ENCODE measurements at places on chromosomes 1 and 21.

GRCh38 chr1:27380224-27380623 is 2.9 kb downstream of the CD164L2 start:
- DNase-seq = no peak

- DNase-seq = no peak
These were observed 4.1 kb downstream of the CROCC start for GRCh38 chr1:16925635-16926490.

DNA sequence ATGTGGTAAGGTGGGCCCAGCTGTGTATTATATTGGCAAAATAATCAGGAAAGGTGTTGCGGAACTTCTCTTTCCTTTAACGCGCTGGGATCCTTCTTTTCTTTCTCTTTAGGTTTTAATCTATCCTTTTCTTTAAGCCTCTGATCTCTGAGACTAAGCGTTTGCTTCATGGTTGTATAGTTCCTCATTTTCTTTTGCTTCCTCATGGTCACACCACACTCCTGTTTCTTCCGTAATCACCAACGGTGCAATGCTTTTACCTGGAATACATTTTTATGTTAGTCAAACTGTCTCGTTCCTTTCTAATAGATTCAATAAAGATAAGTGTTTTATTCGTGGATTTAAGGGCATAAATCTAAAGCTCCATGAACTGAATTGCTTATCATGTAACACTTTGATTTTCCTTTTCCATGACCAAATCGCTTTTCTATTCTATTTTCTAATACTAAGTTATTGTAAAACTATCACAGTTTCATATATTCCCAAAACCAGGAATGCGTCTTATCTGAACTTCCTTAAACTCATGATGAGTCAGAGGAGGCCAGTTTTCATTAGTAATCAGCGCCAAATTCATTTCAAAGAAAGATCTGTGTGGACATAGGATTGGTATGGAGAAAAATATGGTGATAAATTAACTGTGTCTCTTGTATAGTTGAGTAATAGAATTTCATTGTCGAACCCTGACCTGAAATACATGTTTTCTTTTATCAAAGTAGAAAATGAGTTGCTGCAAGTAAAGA is 12.2 kb downstream of the SDCCAG8 start:
- no peak for DNase-seq

DNA sequence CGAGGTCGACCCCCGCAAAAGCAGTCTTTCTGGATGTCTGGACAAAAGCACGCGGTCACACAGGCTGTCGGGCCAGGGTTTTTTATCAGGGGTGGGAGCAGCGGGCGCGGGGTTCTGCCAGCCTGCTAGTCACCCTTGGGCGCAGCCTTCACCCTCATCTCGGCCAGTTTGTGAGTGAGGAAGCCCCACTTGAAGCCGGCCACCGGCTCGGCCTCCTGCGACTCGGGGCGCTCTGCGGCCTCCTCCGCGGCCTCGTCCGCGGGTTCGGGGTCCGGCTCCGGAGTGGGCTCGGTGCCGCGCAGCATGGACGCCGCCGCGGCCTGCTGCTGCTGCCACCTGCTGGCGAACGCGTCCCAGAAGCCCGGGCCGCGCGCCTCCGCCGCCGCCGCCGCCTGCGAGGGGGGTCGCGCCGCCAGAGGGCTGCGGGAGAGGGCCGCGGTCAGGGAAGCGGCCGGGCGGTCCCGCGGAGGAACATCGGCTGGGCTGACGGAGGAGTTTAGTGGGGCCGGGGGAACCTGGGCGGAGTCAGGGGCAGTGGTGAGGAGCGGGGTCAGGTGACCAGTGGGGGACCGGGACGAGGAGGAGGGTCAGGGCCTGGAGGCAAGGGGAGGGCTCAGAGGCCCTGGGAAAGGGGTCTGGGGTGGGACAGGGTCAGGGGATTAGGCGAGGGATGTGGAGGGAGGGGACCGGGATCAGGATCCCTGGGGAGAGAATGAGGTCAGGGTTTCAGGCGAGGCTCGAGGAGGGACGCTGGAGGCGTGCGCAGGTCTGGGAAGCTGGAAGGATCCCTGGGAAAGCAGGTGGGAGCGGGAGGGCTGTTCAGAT is 4.5 kb downstream of the C1orf232 start:
- no peak for DNase-seq

- DNase-seq = no peak
These were observed 68.4 kb downstream of the DNM3 start for GRCh38 chr1:171909711-171910110.

- DNase-seq = no peak
These were observed 7.8 kb downstream of the VANGL2 start for GRCh38 chr1:160407839-160408801.

DNA sequence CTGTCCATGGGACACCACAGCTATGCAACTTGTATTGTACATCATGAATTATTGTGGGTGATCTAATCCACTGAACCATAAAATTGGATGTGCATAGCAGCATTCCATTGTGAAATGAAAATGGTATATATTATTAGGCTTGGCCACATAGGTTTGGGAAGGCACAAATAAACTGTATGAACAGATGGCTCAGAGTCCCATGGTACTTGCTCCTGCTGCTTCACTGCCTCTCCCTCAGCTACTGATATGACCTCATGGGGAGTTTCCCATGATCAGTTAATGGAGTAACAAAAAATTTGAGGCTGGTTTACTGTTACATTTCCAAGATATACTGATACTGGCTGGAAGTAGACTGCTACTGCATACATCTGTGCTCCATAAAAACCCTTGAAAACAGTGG is 152.7 kb upstream of the NEGR1 start:
- no peak for DNase-seq

- peak; percentile 61 for DNase-seq
These were observed 107.3 kb upstream of the RUNX3 start for GRCh38 chr1:25037174-25038074.

GRCh38 chr1:22075718-22076117 is 23.2 kb downstream of the CDC42 start:
- no peak for DNase-seq

DNA sequence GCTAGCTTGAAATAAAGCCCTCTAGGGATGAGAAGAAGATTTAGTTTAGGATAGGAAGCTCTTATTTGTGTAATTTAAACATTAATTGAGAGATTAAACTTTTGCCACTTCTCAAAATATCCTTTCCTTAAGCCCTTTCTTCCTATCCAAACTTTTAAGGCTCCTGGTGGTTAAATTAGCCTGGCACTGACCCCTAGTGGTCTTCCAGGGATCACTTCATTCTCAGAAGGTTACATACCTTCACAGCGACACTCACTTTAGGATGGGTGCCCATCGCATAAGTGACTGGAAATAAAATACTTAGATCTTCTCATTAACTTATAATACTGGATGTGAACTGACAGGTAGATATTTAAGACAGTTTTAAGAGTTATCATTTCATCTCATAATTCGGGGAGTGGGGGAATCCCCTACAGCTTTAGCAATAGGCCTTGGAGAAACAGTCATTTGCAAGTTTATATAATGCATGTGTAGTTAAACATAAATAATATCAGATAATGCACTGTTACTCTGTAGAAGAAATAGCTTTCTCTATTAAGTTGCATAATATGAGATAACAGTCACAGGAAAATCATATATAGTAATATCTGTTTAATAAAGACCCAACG is 7.4 kb downstream of the LHX9 start:
- DNase-seq = no peak

DNA sequence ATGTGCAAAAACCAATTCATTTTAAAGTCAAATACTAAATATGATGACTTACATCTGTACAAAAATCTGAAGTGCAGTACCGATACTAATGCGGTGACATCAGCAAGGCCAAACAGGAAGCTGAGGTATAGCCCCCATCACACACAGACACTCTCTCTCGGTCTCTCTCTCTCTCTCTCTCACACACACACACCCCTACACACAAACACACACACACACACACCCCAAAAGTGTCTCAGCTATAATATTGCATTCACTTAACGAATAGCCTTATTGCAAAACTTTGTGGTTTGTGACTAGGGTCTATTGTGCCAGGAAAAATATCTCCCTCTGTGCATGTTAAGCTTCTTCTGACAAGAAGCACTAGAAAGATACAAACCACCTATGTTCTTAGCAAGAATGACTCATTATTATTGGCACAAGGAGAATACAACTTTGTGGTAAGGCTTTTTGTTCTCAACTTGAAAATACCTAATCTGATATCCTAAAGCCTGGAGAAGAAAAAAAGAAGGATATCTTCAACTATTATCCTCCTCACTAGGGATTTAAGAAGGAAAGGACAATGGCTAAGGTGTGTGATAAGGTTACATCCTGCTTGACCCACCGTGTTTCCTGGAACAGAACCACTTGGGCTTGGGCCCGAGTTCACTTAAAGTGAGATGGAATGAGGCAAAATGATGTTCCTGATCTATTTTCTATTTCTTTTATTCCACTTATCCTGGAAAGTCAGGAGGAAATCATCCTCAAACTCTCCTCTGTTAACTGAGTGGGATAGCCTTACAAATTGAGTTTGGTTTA is 107.1 kb downstream of the NIBAN1 start:
- DNase-seq = peak; percentile 38

- no peak for DNase-seq
These were observed 13.3 kb downstream of the PTP4A2 start for GRCh38 chr1:31924839-31925238.

DNA sequence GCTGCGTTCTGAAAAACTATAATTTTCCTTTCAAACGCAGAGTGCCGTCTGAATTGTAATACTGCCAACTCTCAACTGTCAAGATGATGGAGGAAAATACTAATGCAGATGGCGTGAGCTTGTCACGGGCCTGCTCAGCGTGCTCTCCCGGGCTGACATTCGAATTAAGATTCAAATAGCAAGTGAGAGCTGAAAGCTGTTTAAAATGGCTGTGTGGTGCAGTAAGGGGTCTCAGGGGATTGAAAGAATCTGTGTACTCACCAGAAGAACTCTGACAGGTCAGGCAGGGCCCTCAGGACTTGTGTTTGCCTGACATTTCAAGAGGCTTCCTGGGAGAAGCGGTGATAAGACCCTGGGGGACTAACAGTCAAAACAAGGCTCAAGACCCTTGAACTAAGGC is 33.1 kb downstream of the ZMYND12 start:
- DNase-seq = no peak

GRCh38 chr1:225878282-225878681 is 3.9 kb downstream of the TMEM63A start:
- no peak for DNase-seq

- no peak for DNase-seq
These were observed 85.1 kb upstream of the RHOU start for GRCh38 chr1:228650141-228650540.

DNA sequence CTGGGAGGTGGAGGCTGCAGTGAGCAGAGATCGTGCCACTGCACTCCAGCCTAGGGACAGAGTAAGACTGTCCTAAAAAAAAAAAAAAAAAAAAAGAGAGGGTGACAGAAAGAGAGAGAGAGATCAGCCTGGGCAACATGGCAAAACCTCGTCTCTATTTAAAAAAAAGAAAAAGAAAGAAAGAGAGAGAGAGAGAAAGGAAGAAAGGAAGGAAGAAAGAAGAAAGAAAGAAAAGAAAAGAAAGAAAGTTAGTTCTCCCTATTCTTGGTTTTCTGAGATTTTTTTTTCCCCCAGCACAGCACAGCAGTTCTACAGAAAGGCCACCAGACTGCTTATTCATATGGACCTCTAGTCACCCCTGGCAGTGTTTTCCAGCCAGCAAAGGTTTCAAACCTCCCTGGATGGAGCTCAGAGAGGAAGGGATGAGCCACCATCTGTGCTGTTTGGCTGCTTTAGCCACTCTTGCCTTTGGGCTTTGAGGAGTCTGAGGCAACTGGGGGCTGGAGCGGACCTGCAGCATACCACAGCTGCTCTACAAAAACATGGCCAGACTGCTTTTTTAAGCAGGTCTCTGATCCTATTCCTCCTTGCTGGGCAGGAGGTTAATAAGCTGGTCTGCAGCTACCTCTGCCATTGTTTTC is 10.6 kb downstream of the S100A6 start:
- DNase-seq = no peak

DNA sequence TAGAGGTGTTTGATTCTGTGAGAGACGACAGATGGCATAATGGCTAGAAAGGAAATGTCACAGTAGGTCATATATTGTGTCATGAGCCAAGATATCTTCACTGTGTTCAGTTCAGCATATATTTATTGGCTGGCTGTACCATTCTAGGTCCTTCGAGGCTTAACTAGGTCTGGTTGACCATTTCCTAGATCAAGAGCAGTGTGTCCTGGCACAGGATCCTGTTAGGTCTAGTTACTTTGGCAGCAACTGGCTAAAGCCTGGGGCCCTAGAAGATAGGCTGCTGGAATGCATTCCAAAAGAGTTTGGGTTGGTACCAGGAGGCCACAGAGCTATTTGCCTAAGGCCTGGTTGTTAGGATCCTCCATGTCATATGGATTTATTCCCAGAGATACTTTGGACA is 20.9 kb downstream of the ZBTB40 start:
- no peak for DNase-seq

DNA sequence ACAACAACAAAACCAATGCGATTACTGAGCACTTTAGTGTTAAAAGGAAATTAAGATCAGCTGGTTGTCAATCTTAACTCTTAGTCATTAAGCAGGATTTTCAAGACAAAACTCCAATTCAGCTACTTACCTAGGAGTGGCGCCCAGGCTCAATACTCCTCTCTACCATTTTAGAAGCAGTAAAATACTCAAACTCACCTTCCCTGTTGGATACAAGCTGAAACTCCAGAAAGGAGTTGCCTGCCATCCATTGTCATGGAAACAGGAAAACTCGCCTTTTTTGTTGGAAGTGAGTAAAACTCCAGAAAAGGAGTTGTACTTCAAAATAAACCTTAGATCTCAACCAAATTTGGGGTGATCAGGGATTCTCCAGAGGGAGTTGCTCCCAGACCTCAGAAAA is 127.0 kb upstream of the F3 start:
- DNase-seq = no peak

DNA sequence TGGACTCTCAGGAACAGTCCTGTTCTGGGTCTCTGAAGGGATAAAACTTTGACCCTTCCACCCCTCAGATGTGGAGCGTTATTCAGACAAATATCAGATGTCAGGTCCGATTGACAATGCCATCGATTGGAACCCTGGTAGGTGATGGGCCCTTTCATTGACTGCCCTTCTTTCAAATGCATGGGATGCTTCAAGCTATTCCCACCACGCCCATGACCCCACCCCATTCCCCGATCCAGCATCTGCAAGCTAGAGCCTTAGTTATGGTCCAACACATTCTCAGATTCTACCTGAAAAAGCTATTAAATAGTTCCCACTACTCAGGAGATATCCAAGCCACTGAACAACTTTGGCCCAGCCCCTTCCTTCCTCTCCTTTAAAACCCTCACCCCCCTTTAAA is 12.5 kb downstream of the POLR3GL start:
- DNase-seq = no peak

DNA sequence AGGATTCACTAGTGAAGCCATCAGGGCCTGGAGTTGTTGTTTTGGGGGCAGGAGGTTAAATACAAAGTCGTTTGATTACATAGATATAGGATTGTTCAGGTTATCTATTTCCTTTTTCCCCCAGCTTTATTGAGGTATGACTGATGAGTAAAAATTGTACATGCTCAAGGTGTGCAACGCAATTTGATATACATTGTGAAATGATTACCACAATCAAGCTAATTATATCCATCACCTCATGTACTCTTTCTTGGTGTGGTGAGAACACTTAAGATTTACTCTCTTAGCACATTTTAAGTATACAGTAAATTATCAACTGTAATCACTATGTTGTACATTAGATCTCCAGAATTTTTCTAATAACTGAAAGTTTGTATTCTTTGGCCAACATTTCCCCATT is 6.0 kb downstream of the FGGY start:
- no peak for DNase-seq

- DNase-seq = no peak
These were observed 5.6 kb downstream of the DNAI4 start for GRCh38 chr1:66919063-66919462.

- no peak for DNase-seq
These were observed 125.3 kb downstream of the LTN1 start for GRCh38 chr21:28867401-28867800.

- DNase-seq = peak; percentile 90
These were observed 19.4 kb upstream of the KCNAB2 start for GRCh38 chr1:6026095-6026809.

All from activated CD4-positive, alpha-beta T cell treated with anti-CD3 and anti-CD28 coated beads, Interleukin-2, amount 50 U/mL, for 24 hours (primary cell).